ENCODE measurements at places on chromosomes 5 and 9.

DNA sequence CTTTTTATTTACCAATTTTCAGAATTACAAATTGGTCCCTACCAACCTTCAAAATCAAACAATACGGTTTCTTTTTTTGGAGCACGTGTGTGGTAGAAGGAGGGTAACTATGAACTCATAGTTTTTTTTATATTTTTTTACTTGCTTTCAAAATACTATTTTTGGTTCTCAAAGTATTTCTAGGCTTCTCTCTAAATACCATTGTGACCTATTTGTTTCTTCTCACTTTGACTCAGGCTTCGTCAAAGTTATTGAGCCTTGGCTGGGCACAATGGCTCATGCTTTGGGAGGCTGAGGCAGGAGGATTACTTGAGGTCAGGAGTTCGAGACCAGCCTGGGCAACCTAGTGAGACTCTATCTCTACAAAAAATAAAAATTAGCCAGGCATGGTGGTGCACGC, 11.6 kb upstream of the KIF27 start:
- DNase-seq, result no peak

DNA sequence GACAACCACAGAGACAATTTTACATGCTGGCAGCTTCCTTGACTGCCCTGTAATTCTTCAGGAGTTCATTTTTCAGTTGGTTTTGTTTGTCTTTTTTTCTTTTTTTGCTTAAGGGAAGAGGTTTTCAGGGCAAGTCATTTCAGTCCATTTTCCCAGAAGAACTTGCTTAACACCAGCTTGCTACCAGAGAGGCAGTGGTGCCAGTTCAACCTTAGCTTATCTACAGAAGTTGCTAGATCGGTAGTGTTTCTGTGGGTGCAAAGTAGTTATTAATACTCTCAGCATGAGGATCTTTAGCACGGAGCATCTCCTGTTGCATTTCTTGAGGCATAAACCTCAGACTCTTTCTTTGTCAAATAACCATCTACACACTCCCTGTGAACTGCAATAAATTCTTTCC, 1.1 kb downstream of the SPEF2 start:
- no peak for DNase-seq

- DNase-seq, result no peak
Measured at GRCh38 chr9:113210815-113211214, 10.3 kb downstream of the FKBP15 start.

DNA sequence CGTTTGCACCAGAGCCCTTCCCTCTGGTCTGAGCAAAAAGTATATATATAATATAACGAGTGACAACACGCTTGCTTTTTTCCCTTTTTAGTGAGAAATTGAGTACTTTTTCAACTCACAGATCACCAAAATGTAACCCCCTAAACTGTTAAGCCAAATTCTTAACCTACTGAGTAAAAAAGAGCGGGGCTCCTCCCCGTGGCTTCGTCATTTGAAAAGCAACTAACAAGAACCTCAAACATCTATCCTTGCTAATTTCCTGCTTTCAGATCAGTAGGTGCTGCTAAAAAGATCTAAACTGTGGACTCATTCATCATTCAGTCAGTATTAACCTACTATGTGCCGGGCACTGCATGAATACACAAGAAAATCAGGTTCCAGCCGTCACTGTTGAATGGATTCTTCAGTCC, 1.0 kb upstream of the PTBP3 start:
- DNase-seq, result peak; percentile 79

- DNase-seq, result no peak
Measured at GRCh38 chr9:68927165-68927564, 86.7 kb downstream of the PRKACG start.

GRCh38 chr5:1335540-1336095, 9.3 kb downstream of the CLPTM1L start:
- DNase-seq, result no peak

- DNase-seq, result no peak
Measured at GRCh38 chr9:70530716-70531115, 116.3 kb upstream of the KLF9 start.

- no peak for DNase-seq
Measured at GRCh38 chr5:132828846-132829494, 1.5 kb downstream of the SHROOM1 start.

DNA sequence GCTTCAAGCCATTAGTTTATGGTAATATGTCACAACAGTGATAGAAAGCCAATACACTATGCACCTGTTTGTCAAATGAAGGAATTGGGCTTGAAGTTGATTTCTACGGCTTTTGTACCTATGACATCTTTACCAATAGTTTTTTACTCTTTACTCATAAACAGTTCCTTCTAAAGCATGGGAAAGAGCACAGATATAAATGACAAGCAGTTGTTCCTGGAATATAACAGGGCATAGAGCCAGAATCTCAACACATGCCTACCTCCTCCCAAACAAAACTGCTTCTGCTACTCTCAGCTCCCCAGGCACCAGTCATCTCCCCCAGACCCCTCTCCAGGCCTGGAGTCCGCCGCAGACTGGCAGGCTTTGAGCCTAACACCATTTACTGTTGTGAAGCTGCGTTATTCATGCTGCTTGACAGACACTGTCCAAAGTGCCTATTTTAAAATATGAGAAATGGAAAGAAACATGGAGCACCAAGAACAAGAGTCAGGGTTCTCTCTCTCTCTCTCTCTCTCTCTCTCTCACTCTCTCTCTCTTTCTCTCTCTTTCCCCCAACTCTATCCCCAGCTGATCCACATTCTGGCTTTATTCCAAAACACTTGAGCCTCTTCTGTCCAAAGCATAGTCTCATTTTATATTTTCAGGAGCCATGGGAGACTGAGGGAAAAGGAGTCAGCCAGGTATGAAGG, 111.6 kb downstream of the ADRB2 start:
- no peak for DNase-seq

DNA sequence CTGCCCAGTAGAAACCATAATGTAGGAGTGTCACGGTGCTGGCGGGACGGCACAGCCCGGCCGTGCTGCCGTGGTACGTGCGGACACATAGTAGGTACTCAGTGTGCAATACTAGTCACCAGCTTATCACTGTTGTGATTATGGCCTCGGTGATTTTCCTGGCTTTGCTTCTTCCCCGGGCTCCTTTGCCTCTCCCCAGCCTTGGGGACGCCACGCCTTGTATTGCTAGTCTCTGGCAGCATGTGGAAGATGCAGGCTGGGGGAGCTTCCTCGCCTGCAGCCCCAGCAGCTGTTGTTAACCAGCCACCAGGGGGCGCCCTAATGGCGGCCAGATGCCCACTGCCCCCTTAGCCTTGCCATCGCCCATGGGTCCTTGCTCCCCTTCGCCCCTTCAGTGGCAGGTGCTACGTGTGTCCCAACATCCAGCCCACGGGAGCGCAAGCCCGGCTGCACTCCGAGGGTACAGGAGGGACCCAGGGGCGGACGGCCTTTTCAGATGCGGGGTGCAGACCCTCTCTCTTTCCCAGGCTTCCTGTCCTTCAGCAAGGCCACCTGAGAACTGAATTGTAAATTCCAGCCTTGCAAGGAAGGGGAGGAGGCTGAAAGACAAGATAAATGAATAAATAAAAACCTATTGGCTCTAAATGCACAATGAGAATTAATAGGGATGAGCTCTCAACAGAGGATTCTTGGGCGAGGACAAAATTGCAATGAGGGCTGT, 8.0 kb downstream of the NTNG2 start:
- DNase-seq, result peak; percentile 88

DNA sequence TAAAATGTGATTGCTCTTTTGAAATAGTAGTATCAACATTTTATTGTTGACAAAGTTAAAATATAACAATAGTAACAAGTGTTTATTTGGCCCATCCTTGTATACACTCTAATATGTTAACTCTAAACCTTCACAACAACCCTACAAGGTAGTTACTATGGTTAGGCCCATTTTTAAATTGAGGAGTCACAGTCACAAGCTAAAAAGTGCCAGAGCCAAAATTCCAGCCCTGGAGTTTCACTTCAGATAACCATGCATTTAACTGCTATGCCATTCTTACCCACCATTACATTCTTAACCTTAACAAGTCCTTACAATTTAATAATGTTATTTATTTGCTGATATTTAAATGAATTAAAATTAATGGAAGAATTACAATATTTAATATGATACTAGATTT, 91.2 kb downstream of the CWC27 start:
- no peak for DNase-seq

GRCh38 chr5:116564756-116565490, 9.7 kb downstream of the SEMA6A start:
- DNase-seq, result no peak

GRCh38 chr9:36046923-36047322, 10.2 kb downstream of the RECK start:
- no peak for DNase-seq

DNA sequence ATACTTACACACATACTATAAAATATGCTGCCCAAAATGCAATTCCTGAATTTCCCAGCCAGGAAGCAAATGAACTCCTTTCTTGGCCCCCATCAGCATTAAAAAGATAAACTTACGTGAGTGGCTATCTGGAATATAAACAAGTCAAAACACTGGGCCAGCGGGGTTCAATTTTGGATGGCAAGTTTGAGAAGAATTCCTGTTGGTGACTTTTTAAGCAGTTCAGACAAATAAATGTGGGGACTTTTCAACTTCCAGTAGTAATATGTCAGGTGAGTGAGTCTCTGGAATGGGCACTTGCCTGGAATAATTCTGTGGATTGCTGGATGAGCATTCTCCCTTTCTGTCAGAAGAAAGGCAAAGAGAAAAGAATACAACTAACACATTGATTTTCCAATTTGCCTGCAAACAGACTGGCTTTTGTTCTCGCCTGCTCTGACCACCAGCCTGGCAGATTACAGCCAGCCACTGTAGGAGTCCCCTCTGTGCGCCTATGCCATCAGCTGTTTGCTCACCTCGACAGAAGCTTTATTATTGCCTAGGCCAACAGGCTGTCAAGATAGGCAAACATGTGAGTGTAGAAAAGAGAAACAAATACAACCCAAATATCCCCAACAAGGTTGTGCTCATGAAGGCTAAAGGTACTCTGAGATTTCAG, 78.6 kb downstream of the MRPS27 start:
- DNase-seq, result no peak

DNA sequence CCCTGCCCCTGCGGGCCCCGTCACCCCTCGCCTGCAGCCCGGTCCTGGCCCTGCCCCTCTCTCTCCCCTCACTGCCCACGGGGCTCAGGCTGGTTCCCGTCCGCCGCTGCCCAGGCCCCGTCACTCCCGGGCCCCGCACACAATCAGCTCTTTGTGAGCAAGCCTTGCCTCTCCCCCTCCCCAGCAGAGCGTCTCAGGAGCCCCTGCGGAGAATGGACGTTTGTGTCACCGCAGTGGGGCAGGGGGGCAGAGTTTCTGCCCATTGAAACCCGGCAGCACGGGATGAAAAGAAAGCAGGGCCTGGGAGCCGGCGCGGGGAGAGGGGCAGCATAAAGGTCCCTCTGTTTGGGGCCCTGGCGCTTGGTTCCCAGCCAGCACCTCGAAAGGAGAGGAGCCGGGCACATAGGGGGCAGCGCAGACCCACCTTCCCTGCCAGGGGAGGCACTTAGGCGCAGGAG, 13.5 kb upstream of the NUP214 start:
- DNase-seq, result no peak

DNA sequence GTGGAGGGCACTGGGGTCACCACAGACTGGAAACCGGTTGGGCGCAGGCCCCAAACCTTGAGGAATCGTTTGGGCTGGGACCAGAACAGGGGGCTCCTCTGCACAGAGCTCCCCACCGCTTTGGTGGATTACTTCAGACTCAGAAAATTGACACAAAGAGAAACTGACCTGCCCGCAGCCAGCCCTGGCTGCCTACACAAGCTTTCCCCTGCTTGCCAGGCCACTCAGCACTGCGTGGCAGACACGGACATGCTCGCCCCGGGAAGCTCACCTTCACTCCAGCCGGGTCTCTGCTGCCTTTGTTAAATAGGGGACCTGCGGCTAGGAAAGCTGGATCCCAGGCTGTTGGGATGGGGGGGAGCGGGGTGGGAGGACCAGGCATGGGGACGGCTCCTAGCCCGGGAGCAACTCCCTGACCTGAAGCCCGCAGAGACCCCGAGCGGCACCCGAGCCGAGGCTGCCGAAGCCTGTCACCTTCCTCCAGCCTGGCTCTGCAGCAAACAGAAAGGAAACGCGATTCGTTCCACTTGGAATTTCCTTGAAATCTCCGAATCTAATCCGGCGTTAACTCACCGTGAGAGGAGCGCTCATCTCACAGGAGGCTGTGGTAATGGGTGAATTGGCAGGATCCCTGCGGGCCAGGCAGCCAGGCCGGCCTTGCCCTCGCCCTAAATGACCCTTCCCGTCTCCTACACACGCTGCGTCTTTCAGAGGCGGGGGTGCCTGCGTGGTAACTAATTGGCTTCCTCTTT, 8.8 kb downstream of the PAX5 start:
- no peak for DNase-seq

GRCh38 chr5:73179730-73180129, 6.7 kb downstream of the TMEM174 start:
- DNase-seq, result no peak
